Left renal pelvis (tissue), 4 donors: ENCODE measurements at places on chromosomes 7 and 10. TPM values are rescaled to one million over a fixed set of nuclear protein-coding genes. Genes with fewer than 3 reads are reported as not detected.

FXYD4 gene
- polyA plus RNA-seq: not detected

AGR3 gene
- 2.5 TPM for polyA plus RNA-seq

MYO1G gene
- polyA plus RNA-seq: 0.42 TPM

PDK4 gene
- 14.2 TPM for polyA plus RNA-seq

PSMC2 gene
- 129 TPM for polyA plus RNA-seq

FAM25C gene
- not detected for polyA plus RNA-seq

FAM25G gene
- polyA plus RNA-seq: not detected

ZP3 gene
- polyA plus RNA-seq: 8.8 TPM

MKI67 gene
- 56.2 TPM for polyA plus RNA-seq

DNA sequence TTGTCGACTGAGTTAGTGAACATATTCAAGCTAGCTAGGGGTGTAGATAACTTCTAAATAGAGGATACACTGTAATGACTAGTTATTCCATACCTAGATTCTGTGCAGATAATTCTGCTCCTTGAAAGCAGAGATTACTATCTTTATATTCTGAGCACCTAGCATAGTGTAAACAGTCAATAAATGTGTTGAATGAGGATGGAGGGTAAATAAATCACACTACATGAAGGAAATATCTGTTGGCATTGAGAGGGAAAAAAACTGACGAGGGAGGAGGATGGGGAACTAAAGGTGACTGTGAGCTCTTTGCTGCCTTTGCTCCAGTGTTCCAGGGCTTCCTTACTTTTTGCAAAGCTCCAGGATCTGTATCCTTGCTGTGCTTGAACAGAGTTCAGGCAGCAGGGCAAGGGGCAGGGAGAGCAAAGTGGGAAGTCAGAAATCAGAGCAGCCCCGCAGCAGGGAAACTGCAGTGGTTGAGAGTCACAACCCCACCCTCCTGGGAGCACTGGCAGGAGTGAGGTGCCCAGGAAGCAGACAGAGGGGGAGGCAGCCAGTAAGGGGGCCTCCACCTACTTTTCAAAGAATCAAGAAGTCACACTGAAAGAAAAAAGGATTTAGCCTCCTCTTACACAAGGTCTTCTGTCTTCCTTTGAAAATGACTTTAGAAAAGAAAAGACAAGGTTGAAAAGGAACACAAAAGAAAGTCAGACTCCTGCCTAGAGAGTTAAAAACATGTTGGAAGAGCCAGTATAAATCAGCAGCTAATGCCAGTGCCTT lies 71.8 kb upstream of the LRRN3 start:
- DNase-seq: no peak

- no peak for DNase-seq
Measured at GRCh38 chr10:74262856-74263255, 111.8 kb downstream of the ADK start.

GRCh38 chr7:130356121-130356875 lies 11.7 kb downstream of the CPA5 start:
- DNase-seq: peak; percentile 82

DNA sequence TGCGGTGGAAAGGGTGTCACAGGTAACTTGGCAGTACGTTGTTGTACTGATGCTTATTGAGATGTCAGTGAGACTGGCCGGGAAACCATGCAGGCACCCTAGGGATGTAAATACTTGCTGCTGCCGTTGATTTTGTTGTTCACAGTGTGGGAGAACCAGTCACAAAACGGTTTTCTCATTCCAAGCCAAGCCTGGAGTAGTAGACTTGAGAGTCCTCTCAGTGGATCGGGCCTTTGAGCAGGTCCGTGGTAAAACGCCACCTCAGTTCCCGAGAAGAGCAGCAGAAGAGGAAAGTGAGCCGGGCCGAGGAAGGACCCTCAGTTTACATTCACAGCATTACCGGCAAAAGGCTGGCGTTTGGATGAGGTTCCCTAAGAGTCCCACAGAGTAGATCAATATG lies 1.1 kb downstream of the JAKMIP3 start:
- DNase-seq: no peak

DNA sequence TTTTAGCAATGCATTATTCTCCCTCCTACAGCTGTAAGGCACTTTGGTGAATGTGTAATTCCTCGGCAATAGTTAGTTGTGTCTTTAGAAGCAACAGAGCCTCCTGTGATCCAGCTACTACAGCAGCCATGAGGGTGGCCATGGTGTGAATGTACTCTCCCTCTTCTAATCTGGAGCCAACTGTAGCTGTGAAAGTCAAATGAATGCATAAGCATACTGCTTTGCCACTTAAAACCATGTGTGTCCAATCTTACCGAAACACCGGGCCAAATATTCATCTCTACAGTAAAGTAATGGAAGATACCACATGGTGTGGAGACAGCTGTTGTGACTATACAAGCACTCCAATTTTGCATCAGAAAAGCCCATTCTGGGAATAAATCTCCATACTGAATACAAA lies 195.0 kb downstream of the DNAJC1 start:
- DNase-seq: no peak

DNA sequence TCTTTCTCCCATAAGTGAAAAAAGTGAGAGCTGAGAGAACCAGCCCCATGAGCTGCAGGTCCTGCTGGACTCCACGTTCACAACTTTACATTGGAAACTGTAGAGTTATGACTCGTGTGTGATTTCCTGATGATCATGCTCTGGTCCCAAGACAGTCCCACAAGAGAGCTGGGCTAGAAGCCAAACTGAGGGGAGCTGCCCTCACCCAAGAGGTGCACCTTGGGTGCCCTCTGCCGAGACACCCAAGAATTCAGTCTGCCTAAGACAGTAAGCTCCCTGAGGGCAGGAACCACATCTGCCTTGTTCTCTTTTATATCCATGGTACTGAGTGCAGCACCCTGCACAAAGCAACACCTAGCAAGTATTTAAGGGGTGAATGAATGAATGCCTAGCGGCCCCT lies 112.8 kb upstream of the SFMBT2 start:
- no peak for DNase-seq

- no peak for DNase-seq
Measured at GRCh38 chr10:70477661-70478162, 855 bp upstream of the PALD1 start.

GRCh38 chr7:133517766-133518165 lies 264.9 kb downstream of the EXOC4 start:
- no peak for DNase-seq

GRCh38 chr10:63684257-63684936 lies 163.2 kb downstream of the REEP3 start:
- DNase-seq: no peak

DNA sequence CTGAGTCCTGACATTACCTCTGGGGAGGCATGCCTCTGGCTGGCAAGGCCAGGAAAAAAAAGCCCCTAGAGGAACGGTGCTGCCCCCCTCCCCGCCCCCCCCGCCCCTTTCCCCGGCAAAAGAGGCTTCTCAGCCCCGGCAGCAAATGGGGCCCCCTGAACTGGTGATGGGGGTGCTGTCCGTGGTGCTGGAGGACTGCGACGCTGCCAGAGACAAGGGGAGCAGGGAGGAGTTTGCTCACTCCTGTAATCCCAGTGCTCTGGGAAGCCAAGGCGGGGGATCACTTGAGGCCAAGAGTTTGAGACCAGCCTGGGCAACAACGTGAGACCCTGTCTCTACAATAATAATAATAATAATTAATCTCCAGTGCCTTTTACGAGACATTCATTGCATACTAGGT lies 23.7 kb downstream of the SRRM3 start:
- no peak for DNase-seq

DNA sequence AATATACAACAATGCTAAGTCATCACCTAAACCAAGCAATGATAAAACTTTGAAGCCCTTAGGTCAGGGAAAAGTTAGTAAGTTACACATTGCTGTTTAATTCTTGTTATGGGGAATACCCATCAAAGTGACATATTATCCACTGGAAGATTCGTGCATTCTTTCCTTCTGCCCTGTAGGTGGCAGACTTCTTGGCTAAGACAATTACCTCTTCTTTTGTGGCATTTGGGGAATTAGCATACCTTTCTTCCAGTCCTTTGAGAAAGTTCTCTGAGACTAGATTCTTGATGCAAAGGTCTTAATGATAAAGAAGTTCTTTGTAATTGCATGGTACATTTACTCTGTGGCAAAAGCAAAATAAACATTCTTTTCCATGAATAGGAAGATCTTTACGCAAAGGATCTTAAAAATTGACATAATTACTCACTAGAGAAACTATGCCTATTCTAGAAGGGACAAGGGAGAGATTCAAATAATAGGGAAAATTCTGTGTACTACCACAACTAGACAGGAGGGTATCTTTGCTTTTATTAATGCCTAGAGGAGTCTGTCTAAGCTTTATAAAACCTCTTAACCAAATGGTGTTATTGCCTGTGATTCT lies 395.9 kb downstream of the GRM8 start:
- DNase-seq: no peak

- DNase-seq: no peak
Measured at GRCh38 chr10:53361936-53362335, 589.4 kb upstream of the MBL2 start.

DNA sequence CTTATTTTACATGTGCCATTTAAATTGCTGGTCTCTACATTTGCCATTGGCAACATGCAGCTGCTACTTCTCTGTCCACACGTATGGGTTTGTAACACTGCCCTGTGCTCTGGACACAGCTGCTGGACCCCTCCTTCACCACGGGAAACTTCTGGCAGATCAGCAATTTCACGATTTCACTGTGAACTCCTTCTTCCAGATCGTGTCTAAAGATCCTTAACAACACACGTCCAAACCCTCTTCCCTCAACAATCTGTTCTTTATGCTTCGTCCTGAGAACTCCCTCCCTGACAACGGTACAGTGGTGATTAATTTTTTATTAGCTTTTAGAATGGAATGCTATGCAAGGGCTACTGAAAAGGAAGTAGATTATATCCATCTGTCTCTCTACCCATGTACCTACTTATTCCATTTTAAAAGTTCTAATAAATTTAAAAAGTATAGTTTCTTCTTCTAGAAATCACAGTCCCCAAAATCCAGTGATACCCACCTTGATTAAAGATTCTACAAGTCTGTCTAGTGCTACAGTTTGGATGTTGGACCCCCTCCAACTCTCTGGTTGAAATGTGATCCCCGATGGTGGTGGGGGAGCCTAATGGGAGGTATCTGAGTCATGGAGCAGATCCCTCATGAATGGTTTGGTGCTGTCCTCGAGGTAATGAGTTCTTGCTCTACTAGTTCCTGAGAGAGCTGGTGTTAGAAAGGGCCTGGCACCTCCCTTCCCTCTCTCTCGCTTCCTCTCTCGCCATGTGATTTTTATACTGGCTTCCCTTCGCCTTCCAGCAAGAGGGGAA lies 81.0 kb downstream of the KIAA1549 start:
- no peak for DNase-seq

- DNase-seq: no peak
Measured at GRCh38 chr10:82866424-82867020, 991.5 kb downstream of the NRG3 start.

- DNase-seq: no peak
Measured at GRCh38 chr7:76356115-76356514, 2.7 kb downstream of the YWHAG start.

- DNase-seq: no peak
Measured at GRCh38 chr7:74376256-74377036, 77.3 kb upstream of the GTF2IRD1 start.
